ENCODE measurements at places on chromosomes 5 and 9.
A peak's percentile ranks its signal among the peaks of the same experiment; 100 is the strongest.

GRCh38 chr9:96619491-96620180 is at the start of gene CDC14B:
CDC14B (minus strand) TSS chr9:96619843; CDS start chr9:96619378, 465 bp downstream.
- peak; percentile 81 for DNase-seq

DNA sequence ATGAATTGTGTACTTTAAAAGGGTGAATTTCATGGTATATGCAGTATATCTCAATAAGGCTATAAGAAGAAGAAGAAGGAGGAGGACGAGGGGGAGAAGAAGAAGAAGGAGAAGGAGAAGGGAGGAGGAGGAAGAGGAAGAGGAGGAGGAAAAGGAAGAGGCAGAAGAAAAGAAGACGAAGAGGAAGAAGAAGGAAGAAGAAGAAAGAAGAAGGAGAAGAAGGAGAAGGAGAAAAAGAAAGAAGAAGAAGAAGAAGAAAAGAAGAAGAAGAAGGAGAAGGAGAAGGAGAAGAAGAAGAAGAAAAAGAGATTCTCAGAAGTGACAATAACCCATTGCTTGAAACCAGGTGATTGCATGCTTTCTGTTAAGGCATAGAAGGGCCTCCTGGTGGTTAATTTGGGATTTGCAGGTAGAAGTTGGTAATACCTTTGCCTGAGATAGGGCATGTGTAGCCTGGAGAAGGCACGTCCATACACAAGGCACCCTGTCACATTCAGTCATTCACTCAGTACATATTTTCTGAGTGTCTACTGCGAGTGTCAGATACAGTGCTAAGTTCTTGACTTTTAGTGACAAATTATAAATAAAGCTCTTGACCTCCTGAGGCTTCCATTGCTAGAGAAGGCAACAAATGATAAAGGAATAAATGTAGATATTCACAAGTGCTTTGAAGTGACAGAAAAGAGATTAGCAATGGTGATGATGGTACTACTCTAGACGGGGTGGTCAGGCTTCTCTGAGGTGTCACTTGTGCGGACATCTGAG is 231.3 kb downstream of the NPR3 start:
- peak; percentile 15 for DNase-seq

- DNase-seq, result no peak
These were observed 44.4 kb downstream of the PARP8 start for GRCh38 chr5:50710838-50711237.

DNA sequence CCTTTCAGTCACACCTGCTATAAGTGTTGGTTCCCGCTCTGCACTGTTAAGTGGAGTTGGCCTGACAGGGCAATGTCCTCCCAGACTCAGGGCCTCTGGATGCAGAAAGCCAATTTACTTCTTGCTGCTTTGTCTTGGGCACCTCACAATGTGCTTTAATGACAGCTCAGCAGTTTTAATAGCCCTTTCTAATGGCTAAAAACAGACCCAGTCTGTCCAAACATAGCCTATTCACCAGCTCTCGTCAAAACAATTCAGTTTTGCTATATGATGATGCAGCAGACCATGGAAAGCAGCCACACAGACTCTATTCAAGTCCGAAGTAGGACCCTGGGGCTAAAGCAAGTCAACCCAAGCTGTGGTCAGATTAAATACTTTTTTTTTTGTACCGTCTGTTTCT is 529.1 kb upstream of the SEMA6A start:
- no peak for DNase-seq

DNA sequence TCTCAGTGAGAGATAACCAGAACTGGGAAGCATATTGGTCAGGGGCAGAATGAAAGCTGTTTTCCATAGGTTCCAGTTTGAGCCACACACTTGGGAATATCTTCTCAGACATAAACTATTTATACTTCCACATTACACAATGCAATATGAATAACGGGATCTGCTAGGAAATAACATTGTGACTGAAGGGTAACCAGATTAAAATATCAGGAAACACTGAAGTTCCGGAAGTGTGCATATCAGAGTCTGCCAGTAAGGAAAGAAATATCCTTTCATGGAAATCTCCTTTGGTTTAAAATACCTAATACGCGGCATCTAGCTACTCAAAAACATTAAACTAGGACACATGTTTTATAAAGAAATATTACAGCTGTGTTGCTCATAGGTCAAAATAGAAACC is 56.3 kb downstream of the ST8SIA4 start:
- DNase-seq, result no peak

DNA sequence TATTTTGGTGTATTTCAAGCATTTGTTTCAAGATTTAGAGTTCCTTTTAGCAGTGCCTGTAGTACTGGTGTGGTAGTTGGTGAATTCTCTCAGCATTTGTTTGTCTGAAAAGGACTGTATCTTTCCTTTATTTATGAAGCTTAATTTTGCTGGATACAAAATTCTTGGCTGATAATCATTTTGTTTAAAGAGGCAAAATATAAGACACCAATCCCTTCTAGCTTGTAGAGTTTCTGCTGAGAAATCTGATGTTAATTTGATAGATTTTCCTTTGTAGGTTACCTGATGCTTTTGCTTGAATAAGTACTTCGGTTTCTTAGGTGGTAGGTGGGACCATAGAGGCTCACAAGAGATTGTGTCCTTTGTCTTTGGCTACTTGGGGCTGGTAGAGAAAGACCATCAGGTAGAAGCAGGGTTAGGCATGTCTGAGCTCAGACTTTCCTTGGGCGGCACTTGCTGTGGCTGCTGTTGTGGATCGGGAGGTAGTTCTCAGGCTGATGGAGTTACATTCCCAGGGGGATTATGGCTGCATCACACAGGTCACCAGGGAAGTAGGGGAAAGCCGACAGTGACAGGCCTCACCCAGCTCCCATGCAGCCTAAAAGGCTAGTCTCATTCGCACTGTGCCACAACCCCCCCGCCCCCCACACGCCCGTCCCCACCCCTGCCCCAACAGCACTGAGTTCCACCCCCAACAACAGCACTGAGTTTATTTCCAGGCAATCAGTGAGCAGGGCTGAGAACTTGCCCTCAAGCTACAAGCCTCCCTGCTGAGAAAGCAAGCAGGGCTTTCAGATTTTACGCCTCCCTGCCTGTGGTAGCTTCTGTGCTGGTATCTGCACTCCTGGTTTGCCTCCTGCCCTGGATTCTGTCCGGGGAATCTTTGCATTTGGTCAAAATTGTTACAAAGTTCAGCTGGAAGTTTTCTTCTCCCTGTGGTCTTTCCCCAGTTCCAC is 127.1 kb upstream of the GLRA1 start:
- DNase-seq, result no peak

GRCh38 chr5:154199671-154200220 is 9.2 kb downstream of the GALNT10 start:
- DNase-seq, result no peak

- no peak for DNase-seq
These were observed at the start of gene PCDHB6 for GRCh38 chr5:141149812-141150211. PCDHB6 (plus strand) TSS chr5:141150057; CDS start chr5:141150258, 201 bp downstream.

DNA sequence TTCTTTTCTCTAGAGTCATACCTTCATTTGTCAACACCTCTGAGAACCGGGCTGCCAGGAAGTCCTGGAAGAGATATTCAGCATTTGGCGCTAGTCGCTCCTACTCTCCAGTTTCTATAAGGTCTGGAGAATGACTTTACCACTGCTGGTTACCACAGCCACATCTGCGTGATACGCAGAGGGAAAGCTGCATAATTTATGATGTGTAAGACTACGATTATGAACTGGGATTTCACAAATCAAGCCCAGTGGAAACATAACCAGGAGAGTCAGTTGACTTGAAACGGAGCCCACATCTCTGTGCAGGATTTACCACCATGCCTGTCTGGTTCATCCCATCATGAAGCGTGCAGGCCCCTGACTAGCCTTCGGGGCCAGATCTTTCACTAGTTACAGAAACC is 72.6 kb downstream of the FGF1 start:
- DNase-seq, result no peak

- no peak for DNase-seq
These were observed 209.9 kb downstream of the ASTN2 start for GRCh38 chr9:117204971-117205370.

GRCh38 chr5:132468656-132469379 is 21.8 kb downstream of the IRF1 start:
- DNase-seq, result peak; percentile 13

GRCh38 chr5:52787600-52788504 is at the start of the genes ITGA1 and PELO:
ITGA1 (plus strand) TSS chr5:52787916; CDS start chr5:52788354, 438 bp downstream.
PELO (plus strand) TSS chr5:52787916; CDS start chr5:52800395, 12,479 bp downstream.
- DNase-seq, result peak; percentile 66

- DNase-seq, result no peak
These were observed 4.2 kb upstream of the CTNNAL1 start for GRCh38 chr9:109017493-109017892.

- no peak for DNase-seq
These were observed 127.3 kb upstream of the NR4A3 start for GRCh38 chr9:99694393-99694792.

GRCh38 chr9:124480621-124480981 is 26.6 kb downstream of the NR5A1 start:
- DNase-seq, result no peak

DNA sequence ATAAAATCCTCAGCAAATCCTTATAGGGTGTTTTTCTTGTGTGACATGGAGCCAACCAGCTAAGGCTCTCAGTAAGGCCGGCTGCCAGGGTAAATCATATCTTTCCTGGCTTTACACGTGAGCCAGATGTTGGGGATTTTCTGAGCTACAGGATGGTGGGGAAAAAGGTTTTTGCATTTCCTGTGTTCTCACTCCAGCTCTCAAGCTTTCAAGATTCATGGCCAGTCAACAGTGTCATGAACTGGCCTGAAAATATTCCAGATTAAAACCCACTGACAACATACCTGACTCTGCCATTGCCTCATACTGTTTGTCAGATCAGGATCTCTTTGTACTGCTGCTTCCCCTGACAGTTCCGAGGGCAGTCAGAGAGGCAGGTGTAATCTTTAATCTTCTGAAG is 306.9 kb downstream of the GLIS3 start:
- no peak for DNase-seq

GRCh38 chr5:134935711-134936602 is 31.0 kb downstream of the PCBD2 start:
- DNase-seq, result no peak

DNA sequence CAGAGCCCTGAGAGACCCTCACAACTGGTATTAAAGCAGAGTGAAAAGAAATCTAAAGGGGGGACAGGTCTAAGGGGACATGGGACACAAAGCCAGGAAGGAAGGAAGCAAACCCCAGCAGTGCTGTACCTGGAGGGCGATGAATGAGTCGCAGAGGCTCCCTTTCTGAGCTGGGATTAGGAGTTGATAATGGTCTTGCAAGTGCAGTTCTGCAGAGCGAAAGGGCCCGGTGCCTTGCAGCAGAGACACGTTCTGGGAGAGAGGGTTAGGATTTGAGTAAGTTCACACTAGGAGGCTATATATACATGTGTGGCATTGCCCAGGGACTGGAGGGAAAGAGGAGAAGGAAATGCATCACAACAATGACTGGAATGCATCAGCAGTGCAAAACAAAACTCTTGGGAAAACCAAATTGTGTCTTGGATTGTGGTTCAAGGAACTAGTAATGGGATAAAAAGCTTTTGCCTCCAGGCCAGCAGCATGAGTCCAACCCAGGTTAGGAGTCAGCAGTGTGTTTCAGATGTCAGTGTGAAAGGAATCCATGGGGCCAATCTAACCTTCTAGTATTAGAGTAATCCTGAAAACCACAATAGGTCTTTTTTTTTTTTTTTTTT is 38.8 kb upstream of the LIFR start:
- DNase-seq, result no peak

GRCh38 chr5:103244398-103244797 is 14.2 kb upstream of the MACIR start:
- no peak for DNase-seq

DNA sequence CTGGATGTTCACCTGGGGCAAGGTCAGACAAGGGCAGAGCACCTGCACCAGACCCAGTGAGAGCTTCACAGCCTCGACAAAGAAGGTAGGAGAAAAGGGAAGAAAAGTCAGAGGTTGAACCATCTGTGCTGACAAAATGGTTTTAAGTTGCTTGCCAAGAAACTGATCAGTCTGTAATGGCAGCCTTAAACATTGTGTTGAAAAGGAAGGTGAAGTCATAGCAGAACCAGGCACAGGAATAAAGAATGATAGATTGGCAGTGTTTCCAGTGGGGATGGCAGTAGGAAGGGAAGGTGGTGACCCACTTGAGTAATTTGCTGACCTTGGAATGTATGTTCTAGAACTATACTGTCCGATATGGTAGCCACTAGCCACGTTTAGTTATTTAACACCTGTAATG is 34.2 kb downstream of the HTR4 start:
- DNase-seq, result no peak

Measured in activated T-cell treated with anti-CD3 and anti-CD28 coated beads, Interleukin-2, amount 50 U/mL, for 48 hours (primary cell).